ENCODE measurements at places on chromosomes 5 and 9.

DNA sequence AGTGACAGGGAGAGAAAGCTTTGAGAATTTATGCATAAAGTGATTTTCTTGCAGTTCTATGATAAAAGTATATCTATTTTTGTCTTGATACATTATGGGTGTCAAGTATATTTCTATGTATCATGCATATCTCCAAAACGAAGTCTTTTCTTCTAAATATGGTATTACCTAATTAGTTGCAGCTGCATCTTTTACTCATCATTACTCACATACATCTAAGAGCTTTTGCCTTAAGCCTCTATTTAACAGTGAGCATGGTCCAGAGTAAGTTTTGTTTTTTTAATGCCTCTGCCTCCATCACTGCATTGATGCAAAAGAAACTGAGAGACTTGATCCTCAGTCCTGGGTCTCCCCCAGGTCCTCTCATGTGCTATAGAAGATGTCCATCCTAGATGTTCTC lies 40.0 kb upstream of the SMC5 start:
- no peak for DNase-seq

DNA sequence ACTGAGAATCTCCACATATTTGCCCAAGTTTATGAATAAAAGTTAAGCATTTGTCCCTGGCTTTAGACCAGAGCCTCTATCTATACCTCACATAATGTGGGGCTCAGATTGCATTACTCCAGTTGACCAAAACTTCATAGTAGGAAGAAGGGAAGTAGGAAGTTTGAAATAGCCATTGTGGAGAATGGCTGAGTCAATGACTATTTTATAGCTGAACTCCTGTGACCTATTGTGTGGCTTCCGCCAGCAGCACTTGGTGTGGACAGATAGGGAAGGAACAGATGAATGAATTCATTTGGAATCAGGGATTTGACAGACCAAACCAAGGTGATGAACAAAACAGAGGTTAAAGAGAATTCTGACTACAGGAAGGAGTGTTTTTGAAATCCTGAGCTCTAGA lies 92.9 kb upstream of the LPAR1 start:
- no peak for DNase-seq

GRCh38 chr5:91146905-91147600 lies 236.1 kb downstream of the ARRDC3 start:
- DNase-seq = no peak

- DNase-seq = no peak
Observed at GRCh38 chr5:169871826-169872490, 108.3 kb downstream of the INSYN2B start.

- no peak for DNase-seq
Observed at GRCh38 chr5:54658010-54658409, 140.5 kb downstream of the SNX18 start.

DNA sequence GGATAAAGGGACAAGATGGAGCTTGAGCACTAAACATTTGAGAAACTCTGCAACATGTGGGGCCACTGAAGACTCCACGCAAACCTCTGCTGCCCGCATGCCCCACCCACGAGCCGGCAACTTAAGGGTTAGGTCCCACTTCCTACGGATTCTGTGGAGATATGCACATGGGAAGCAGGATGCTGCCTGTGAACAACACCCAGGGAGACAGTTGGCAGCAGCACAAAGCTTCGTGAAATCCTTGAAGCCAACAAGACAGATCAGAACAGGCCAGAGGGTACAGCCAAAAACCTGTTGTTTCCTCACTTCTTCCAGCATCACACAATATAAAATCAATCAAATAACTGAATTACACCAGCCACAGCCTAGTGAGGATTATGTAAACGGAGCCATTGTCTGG lies 270.4 kb downstream of the ENC1 start:
- DNase-seq = no peak

GRCh38 chr5:178545941-178546674 lies 44.1 kb downstream of the COL23A1 start:
- no peak for DNase-seq

DNA sequence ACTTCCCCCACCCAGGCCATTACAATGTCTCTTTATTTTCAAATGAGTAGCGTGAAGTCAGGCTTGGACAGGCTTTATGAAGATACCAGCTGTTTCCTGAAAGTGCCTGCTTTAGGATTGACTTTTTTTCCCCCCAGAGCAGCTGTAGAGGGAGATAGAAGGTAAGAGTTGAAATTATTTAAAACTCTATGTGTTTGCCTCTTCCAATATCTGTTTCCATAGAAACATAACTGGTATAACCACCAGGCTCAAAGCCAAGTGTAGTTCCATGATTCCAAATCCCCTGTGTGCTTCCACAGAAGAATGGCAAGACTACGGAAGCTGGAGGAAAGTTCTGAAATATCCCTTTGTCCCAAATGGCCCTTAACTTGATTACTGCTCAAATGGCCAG lies 87.4 kb upstream of the TBC1D2 start:
- DNase-seq = peak; percentile 73

- DNase-seq = no peak
Observed at GRCh38 chr5:3201941-3202340, 393.7 kb upstream of the IRX1 start.

DNA sequence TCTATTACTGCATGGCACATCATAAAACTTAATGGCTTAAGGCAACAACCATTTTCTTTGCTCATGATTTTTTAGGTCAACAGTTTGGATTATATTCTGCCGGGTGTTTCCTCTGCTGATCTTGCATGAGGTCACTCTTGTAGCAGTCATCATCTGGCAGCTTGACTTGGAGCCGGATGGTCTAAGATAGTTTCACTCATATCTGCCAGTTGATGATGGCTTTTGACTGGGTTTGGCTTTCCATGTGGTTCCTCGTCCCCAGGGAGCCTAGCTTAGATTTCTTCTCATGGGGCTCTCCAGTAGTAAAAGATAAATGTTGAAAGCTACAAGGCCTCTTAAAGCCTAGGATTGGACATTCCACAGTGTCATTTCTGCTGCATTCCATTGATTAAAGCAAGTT lies 27.4 kb downstream of the LNPEP start:
- DNase-seq = no peak

DNA sequence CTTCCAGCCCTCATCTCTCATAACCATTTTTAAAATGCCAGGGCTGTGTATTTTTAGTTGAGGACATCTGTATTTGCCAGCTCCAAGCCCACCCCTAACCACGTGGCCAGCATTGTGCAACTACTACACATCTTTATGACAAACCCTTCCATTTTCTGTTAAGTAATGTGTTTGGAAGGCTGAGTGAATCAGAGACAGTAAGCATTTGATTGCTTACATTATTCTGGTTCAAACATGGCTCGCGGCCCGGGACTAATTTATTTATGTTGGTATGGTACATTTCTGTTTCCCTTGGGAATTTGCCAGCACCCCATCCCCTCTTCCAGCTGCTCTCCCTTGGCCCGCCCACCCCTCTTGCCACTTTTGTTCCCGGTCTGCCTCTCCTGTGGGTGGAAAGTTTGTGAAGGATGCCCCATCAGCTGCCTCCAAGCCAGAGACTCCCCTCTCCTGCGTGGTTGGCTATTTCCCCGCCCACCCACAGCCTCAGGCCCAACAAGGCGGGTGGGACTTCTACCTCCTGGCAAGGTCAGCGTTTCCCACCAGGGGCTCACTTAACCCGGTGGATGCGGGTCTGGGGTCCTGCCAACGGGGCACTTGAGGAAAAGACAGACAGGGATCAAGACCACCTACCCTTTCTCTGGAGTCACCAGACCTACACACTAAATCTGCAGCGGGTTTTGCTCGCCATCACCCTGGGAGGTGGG lies 162.2 kb downstream of the HSD17B3 start:
- DNase-seq = peak; percentile 83

DNA sequence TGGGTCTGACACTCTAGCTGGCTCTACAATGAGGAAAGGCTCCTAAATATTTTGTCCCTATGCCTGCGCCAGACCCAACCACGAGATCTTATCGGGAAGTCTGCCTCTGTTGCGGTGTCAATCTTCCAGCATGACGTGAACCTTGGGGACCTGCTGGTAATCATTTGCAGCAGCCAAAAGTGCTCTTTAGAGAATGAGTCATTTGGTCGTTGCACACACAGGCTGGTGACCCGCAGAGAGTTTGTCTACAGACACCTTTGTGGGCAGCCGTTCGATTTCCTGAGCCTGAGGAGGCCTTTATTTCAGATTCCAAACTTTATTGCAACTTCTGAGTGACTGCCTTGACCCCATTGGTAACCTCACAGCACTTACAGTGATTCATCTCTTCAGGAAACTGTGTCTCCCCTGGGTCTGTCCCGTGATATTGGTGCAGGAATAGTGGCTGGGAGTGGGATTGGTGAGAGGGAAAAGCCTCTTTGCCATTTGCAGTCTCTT lies 326.1 kb downstream of the NSG2 start:
- DNase-seq = no peak

DNA sequence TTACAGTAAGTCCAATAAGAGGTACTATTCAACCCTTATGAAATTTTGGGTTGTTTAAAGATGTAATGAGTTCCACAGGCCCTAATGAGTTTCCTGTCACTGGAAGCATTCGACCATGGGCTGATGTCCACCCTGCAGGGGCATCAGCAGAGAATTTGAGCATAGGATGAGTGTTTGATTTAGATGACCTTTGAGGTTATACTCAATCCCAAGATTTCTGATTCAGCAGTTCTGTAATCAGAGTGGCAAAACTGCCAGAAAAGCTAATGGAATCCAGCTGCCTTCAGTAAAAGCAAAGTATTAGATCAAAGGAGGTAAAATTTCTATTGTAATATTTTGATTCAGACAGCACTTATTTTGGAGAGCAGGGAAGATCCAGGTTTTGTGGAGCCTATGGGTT lies 68.3 kb downstream of the COX7C start:
- DNase-seq = no peak

DNA sequence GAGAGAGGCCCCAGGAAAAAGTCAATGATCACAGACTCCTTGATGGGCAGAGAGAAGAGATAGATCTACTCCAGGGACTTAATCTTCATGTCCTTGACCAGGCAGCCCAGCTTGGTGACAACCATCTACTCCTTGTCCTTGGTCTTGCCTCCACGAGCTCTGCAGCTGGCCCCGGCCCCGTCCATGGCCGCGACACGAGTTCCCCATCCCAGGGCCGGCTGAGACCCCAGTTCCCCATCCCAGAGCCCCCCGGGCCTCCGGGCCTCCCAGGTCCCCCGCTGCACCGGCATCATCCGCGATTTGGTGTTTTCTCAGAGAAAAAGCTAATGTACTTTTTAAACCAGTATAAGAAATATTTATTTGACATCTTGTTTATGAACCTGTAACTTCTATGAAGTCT lies 2.5 kb upstream of the PGGT1B start:
- DNase-seq = no peak

DNA sequence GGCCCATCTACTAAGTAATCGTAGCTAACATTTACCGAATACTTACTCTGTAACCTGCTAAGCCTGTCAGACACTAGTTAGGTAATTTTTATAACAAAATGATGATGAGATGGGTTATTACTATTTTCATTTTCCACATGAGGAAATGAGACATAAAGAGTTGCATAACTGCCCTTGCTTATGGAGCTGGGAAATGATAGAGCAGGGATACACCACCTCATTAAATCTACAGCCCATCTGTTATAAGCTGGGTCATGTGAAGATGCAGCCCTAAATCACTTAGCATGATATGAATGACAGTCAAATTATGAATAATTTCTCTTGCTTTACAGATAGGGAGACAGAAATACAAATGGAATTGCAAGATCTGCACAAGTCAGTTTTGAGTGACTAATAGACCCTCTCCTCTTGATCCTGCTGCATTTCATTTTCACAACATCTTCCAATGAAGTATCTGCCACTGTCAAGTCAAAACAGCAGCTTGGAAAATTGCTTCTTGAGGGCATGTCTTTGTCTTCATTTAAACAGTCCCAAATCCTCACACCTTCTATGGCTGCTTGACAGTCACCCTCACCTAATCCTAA lies 364.7 kb downstream of the PRELID2 start:
- no peak for DNase-seq

DNA sequence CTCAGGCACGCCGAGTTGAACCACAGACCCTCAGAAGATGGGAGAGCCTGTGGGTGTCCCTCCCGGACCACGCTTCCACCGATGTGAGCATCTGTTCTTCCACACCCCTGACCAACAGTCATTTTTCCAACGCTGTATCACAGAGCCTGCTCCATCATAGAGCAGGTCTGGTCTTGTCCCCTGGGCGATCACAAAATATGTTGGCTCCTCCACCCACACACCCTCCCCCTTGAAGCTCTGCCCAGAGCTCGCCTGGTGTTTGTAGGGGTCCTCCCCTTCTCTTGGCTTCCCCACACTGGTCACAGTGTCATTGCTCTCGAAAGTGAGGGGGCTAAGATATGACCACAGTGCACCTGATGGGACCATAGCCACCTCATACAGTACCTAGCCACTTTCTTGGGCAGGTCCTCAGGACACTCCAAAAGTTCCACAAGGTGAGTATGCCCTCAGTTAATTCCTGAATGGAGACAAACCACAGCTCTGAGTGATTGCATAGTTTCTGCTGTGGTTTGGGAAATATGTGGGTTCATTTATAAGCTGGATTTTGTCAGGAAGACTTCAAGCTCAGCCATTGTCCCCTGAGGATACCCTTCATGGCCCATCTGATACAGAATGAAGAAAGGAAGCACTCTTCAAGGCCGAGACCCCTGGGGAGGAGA lies 3.5 kb upstream of the ZNF618 start:
- DNase-seq = no peak

DNA sequence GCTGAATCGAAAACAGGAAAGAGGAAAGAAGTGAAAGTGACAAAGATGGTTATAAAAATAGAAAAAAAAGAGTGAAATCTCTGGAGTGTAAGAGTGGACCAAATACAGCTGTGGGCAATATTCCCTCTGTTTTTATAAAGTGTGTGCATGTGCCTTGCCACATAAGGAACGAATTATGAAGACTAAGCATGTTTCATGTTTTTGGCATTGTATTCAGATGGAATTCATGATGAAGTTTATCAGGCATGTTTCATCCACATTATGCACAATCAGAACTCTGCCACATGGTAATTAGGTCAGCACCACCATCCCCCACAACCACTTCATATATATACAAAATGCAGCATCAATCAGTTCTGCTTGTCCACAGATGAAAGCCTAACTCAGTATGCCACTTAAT lies 348.0 kb downstream of the ZNF608 start:
- DNase-seq = no peak

DNA sequence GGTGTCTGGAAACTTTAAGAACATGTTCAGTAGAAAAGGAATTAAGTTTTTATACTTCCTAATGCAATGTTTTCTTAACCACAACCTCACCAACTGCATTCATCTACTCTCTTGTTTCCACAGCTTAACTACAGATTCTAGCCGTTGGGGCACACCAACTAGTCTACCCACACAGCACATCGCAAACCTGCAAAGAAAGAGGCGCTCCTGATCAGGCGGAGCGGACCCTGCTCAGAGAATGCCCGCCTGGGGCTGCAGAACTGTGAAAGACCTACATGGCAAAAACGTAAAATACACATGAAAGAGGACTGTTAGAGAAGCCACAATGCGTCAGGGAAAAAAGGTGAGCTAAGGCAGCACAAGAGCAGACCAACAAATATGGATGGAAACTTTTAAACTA lies 75.4 kb upstream of the RAPGEF6 start:
- no peak for DNase-seq

- peak; percentile 100 for DNase-seq
Observed at GRCh38 chr9:137195525-137196220, 4.9 kb downstream of the TPRN start.

All from NCI-H2171 treated with DMSO at 0.1 percent for 48 hours (cell line).